CD14-positive monocyte (primary cell): ENCODE measurements at places on chromosomes 6 and 20. TPM values are rescaled to one million over a fixed set of nuclear protein-coding genes. Genes with fewer than 3 reads are reported as not detected.
A peak's percentile ranks its signal among the peaks of the same experiment; 100 is the strongest.

DNA sequence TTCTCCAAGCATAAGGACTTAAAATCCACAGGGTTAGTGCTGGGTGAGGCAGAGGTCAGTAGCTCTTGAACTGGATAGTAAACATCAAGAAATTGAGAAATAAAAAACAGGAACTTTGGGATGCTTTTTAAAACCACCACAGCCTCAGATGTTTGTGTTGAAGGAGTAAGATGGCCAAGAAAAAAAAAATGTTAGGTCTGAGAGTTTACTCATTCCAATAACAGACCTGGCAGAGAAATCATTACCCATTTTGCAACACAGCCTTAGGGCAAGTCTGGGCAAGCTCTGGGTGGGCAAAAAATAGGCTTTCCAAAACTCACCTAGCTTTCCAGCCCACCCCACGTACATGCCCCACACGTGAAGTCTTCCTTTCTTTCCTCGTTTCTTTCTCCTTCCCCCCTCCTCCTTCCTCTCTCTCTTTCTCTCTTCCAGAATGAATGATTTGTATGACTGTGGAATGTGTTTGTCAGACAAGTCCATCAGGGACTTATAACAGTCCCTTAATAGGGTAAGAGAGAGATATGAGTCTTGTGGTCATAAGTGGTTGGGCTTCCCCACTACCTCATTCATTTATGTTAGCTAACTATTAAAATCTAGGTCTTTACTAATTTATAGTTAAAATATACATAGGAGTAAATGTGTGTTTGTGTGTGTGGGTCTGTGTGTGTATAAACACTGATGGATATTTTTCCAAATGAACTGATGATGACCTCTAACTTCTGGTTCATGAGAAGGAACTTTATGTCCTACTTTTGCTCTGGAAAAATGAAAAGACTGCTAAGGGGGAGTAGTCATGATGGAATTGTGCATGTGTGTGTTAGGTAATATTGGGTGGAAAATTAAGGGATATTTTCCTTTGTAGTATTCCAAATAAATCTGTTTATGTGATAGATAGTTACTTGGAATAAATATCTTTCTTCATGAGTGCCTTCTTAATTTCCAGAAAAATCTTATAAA is 18.0 kb upstream of the DSE start:
- H3K4me1 ChIP-seq, result peaks cover 10% of the 10 kb centered on the region
- H3K36me3 ChIP-seq, result no peaks in the 10 kb centered on the region
- no peaks in the 10 kb centered on the region for H3K27me3 ChIP-seq
- peak overlapping the region; percentile 11 for H3K4me3 ChIP-seq
- DNase-seq, result peak; percentile 39
- H3K27ac ChIP-seq, result no peak overlapping the region

GRCh38 chr20:58188527-58188926 is 39.9 kb downstream of the ANKRD60 start:
- no peaks in the 10 kb centered on the region for H3K27me3 ChIP-seq
- DNase-seq, result no peak
- H3K4me3 ChIP-seq, result no peak overlapping the region
- no peak overlapping the region for H3K27ac ChIP-seq

DNA sequence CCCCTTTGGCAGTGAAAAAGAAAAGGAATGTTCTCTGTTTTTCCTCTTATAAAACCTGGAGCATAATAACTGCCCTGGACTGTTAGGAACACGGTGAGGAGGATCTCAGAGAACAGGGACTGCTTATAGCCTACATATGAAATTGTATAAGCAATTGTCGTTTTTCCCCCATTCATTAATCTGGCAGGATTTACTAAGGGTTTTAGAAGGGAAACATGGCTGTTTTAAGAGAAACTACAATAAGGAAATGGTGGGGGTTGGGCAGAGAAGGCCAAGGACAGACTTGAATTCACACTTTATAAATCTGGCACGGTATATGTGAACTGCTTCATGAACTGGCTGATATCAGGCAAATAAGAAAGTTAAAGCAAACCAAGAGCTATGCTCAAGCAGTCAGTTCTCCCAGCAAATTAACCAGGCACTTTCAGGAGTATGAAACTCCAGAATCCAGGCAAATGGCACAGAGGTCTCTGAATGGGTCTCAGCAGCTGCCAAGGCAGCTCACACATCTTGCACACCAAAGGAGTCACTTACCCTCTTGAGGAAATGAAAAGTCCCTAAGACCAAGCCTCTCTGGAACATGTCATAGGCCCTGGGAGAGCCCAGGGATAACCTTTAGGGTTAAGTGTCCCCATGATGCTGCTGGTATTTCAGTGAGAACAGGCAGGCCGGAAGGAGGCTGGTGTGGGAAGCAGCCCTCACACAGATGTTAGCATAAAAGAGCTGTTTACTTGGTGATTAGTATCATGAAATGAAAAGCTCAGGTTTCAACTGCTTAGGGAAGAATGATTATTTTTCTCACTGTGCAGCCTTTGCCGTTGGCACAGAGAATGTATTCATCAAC is 260.5 kb upstream of the MARCKS start:
- no peak for DNase-seq
- no peaks in the 10 kb centered on the region for H3K27me3 ChIP-seq
- no peaks in the 10 kb centered on the region for H3K36me3 ChIP-seq
- no peak overlapping the region for H3K4me3 ChIP-seq

DNA sequence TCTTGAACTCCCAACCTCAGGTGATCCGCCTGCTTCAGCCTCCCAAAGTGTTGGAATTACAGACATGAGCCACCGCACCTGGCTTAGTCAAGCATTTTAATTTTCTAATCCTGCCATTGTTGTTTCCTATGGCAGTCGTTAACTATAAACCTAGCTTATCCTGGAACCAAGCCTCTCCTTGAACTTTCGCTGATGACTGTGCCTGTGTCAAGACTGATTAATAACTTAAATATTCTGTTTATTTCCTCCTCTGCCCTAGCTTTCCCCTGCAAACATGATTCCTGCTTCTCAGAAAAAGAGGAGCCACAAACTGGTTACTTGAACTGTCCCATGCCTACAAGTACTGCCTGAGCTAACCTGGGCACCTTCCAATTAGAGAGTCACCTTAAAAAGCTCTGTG is 1.5 kb downstream of the VNN1 start:
- H3K36me3 ChIP-seq, result no peaks in the 10 kb centered on the region
- no peak for DNase-seq
- peaks cover 61% of the 10 kb centered on the region for H3K4me1 ChIP-seq
- peak overlapping the region; percentile 46 for H3K27ac ChIP-seq

DNA sequence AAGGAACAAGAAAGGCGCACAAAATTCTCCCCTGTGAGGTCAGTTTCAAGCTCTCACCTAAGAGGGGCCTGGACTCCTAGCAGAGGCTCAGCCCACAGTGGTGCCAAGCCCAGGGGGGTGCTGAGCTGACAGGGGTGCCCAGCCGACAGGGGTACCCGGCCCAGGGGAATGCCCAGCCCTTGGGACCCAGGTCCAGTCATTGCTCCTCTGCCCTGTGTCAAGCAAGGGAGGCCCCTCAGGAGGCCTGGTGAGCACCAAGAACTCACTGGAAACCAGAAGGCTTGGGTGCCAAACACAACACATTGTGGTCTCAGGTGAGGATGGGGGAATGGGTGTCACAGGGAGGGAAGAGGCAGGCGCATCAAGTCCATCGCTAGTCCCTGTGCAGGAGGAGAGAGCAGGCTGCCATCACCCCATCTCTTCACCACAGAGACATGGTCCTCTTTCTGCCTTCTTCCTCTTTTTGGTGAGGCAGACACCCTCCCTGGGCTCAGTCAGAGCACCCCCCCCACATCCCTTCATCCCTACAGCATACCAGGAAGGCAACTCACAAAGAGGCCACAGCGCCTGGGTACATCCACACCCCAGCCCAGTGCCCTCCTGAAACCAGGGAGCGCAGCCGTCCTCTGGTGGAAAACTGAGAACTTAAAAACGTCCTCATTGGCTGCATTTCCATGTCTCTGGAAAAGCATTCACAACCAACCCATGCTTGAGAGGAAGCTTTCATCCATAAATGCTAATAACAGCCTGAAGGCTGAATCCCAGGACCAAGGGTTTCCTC is 111.3 kb downstream of the BANF2 start:
- no peak overlapping the region for H3K4me3 ChIP-seq
- no peak for DNase-seq
- H3K27me3 ChIP-seq, result no peaks in the 10 kb centered on the region
- H3K27ac ChIP-seq, result no peak overlapping the region
- H3K36me3 ChIP-seq, result no peaks in the 10 kb centered on the region

- no peaks in the 10 kb centered on the region for H3K4me1 ChIP-seq
- no peaks in the 10 kb centered on the region for H3K27me3 ChIP-seq
- no peak overlapping the region for H3K4me3 ChIP-seq
Measured at GRCh38 chr20:58639182-58640146, 11.6 kb upstream of the STX16 start.

DNA sequence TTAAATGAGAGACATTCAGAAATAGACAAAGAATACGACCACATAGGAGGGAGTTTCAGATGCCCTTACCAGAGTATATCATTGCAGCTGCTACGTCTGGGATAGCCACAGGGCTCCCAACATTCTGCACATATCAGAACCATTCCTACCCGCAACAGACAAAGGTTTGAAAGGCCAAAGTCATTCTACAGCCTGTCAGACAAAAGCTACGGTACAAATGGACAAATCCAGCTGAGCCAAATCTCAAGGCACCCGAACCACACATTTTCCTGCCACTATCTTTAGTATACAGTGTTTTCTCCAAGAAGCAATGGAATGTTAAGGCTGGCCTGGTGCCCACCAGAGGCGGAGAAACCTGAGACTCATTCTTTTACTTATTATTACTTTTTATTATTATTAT is 30.5 kb upstream of the LYRM2 start:
- no peaks in the 10 kb centered on the region for H3K27me3 ChIP-seq
- H3K36me3 ChIP-seq, result peaks cover 85% of the 10 kb centered on the region
- no peaks in the 10 kb centered on the region for H3K4me1 ChIP-seq
- no peak for DNase-seq

Gene ULBP3
- polyA plus RNA-seq, result not detected

Gene BCAS1
- polyA plus RNA-seq, result 0.02 TPM

Gene UBE2V1
- polyA plus RNA-seq, result 95.5 TPM
